Suppressor macrophage (primary cell): ENCODE measurements at places on chromosomes 6 and 20.

DNA sequence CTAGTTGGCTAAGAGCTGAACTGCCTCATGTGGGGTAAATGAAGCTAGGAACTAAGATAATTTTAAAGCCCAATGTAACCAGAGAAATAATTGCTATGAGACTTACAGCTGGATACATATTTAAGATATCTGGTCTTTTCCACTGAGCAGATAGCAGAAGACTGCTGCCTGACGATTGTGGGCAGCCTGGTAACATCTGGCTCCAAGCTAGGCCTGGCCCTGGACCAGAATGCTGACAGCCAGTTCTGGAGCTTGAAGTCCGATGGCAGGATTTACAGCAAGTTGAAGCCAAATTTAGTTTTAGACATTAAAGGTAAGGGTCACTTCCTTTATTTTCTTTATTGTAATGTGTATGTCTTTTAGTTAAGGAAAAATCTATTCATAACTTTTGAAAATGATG, 65.7 kb downstream of the RTN4IP1 start:
- DNase-seq: no peak

DNA sequence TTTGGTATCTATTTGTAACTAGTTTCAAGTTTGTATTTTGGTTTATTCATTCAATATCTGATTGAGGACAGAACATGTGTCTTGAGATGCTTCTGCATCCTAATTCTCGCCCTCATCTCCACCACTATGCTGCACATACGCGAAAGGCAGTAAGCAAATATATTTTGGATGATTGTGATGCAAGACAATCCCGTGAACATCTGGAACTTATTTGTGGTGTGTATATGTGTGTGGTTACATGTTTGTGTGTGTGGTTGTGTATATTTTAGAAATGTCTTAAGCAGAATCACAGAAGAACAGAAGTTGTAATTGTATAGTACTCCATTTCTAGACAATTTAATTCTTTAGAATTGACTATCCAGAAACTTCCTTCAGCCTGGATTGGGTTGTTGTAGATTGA, 35.1 kb upstream of the RNF144B start:
- DNase-seq: no peak

GRCh38 chr6:30075790-30076732, 492 bp upstream of the RNF39 start:
- no peak for DNase-seq

GRCh38 chr6:26278536-26278935, 86.5 kb upstream of the BTN3A2 start:
- DNase-seq: no peak

DNA sequence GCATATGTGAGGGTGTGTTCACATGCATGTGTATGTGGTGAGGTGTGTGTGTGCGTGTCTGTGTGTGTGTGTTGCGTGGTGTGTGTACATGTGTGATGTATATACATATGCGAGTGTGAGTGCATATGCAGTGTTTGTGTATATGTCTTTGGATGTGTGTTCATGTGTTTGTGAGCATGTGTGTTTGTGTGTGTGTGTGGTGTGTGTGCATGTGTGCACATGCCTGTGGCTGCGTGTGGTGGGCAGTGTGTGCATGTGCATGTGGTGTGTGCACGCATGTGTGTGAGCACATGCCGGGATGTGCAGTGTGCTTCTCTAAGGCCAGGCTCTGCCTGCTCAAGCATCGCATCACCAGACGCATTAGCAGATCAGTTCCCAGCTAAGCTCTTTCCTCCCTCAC, 5.7 kb downstream of the THBS2 start:
- DNase-seq: no peak

DNA sequence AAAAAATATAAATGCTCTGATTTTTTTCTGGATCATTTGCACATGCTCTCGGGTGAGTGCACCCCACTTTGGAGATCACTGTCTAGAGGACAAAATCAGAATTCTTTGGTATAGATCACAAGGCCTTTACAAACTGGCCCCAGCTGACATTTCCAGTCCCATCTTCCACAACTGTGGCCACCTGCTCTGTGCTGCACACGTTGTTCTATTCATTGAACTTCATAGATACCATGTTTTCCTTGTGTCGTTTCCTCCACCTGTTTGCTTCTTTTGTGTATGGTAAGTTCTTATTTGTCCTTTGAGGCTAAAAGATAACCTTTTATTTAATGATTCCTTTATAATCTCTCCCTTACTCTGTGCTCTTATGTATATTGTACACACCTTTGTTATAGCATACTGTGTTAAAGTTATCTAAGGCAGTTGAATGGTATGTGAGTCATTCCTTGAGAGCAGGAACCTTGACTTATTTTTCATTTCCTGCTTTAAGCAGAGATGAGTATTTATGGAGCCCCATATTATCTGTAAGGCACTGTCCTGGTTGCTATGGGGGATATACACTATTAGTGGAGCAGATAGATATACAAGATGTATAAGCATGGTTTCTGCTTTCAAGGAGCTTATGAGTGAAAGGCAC, 12.0 kb upstream of the SLC17A5 start:
- DNase-seq: no peak

DNA sequence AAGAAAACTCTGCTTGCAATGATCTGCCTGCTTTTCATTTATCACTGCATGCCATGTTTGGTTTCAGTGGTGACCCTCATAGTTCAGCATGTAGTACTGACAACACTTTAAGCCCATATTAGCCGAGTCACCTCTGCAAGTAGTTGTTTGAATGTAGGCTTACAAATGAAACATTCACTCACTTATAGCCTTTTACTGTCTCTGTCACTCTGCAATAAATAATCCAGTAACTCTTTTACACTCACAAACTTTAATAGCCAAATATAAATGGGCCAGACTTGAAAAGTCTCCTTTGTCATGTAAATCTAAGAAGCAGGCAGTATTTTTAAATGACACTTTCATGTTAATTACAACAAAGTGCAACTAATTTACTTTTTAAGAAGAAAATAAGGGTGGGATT, 1460.0 kb upstream of the ADGRB3 start:
- DNase-seq: no peak

DNA sequence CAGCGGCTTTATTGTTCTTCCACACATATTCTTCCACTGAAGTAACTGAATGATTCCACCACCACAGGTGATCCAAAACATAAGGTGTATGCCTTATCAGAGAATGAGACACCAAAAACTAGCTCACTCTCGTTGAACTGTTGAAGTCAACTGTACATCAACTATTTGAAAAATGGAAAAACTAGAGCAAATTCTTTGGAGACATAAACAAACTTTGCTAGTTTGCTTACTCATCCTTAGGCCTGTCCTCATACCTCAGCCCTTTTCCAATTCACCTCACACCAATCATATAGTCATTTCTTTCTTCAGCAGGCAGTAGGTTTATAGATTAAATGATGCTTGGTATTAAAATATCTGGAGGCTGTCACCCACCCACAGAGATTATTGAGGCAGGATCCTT, 77.1 kb upstream of the RNF217 start:
- DNase-seq: no peak

DNA sequence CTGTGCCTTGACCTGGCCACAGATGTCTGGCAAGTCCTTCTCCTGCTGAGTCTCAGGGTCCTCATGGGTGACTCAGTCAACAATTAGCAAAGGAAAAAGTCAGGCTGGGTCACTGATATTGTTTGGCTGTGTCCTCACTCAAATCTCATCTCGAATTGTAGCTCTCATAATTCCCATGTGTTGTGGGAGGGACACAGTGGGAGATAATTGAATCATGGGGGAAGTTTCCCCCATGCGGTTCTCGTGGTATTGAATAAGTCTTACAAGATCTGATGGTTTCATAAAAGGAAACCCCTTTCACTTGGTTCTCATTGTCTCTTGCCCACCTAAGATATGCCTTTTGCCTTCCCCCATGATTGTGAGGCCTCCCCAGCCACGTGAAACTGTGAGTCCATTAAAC, 45.7 kb downstream of the PREX1 start:
- DNase-seq: no peak

DNA sequence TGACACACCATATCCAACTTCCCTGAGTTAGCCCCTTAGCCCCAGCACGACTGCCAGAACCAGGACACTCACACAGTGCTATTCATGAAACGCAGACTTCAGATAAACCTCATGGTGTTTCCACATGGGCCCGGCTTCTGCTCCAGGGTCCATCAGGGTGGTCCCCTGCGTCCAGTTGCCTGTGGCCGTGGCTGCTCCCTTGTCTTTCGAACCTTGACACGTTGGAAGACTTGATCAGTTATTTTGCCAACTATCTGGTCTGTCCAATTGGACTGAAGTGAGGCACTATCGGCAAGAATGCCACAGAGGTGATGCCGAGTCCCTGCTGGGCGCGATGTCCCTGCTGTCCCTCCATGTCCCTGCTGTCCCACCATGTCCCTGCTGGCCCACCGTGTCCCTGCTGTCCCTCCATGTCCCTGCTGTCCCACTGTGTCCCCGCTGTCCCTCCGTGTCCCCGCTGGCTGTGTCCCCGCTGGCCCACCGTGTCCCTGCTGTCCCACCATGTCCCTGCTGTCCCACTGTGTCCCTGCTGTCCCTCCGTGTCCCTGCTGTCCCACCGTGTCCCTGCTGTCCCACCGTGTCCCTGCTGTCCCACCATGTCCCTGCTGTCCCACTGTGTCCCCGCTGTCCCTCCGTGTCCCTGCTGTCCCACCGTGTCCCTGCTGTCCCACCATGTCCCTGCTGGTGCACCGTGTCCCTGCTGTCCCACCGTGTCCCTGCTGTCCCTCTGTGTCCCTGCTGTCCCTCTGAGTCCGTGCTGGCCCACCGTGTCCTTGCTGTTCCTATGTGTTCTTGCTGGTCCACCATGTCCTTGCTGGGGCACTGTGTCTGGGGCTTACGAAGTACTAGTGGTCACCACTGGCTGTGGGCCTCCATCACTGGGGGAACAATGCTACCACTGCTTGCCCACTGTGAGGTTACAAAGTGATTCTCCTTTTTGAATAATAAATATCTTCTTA, 251.4 kb downstream of the DLL1 start:
- no peak for DNase-seq

GRCh38 chr6:159693128-159693893, at the start of gene SOD2:
Gene SOD2 (minus strand): TSS chr6:159693241. CDS start chr6:159693167, 74 bp downstream.
- peak; percentile 92 for DNase-seq

- peak; percentile 84 for DNase-seq
Observed at GRCh38 chr6:155223646-155224451, 40.0 kb upstream of the CLDN20 start.

GRCh38 chr6:105014954-105015353, 58.0 kb downstream of the LIN28B start:
- no peak for DNase-seq

GRCh38 chr6:45663251-45664221, 285.8 kb upstream of the SUPT3H start:
- DNase-seq: peak; percentile 63

DNA sequence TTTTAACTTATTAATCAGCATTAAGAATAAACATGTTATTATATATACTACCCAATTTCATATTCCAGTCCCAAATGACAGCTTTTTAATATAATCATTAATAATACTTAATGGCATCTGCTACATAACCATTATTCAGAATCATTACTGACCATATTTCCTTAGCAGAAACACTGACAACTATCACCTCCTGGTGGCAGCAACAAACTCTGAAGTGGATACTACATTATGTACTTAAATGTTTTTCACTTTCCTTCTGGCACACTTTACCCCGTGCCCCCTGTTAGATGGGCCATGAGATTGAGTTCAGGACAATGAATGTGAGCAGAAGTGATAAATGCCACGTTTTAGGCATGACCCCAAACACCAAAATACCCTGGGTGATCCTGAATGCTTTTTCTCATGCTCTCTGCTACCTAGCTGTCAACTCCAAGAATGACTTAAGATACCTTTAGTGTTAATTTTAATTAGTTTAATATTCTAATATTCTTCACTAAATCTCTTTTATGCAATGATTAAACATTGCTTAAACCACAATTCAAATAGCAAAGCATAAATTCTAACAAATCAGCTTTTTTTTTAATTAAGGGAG, 77.1 kb downstream of the LMBRD1 start:
- DNase-seq: no peak

DNA sequence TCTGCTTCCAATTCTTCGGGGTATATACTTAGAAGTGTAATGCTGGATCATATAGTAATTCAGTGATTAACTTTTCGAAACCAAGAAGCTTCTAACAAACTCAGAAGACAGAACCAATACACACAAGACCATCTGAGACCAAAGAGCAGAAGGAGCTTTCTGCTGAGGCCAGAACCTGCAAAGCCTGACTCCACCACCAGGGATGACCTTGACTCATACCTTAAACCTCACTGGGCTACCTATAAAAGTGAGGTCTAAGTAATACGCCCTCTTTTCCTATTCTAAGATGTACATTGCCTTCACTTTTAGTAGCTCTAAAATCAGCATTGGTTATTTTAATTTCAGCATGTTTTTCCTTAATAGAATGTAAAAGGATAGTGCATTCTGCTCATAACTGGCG, 84.8 kb downstream of the FOXF2 start:
- DNase-seq: no peak

DNA sequence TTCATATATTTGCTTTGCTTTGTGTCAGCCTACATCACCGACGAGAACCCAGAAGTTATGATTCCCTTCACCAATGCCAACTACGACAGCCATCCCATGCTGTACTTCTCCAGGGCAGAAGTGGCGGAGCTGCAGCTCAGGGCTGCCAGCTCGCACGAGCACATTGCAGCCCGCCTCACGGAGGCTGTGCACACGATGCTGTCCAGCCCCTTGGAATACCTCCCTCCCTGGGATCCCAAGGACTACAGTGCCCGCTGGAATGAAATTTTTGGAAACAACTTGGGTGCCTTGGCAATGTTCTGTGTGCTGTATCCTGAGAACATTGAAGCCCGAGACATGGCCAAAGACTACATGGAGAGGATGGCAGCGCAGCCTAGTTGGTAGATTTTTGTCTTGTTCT, 28.5 kb downstream of the DSE start:
- no peak for DNase-seq

DNA sequence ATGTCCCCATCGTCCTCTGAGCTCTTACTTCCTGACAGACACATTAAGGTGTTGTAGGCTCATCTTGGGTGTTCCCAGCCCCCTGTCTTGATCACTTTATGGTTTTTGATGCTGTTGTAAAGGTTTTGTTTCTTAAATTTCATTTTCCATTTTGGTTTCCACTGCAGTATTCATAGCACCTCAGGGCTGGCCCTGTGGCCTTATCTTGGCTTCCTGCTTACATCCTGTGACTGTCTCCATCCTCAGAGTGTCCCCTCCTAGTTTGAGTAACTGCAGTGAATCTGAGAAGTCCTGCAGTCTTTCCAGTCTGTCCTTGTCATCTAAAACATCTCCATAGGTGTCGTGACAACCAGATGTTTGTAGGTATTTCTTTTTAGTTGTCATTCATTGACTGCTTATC, 50.9 kb downstream of the JARID2 start:
- no peak for DNase-seq

GRCh38 chr20:18091623-18092022, 33.9 kb upstream of the OVOL2 start:
- DNase-seq: no peak
